Pulmonary artery endothelial cell (primary cell): ENCODE measurements at places on chromosomes 3 and 15. TPM values are rescaled to one million over a fixed set of nuclear protein-coding genes. Genes with fewer than 3 reads are reported as not detected.
A peak's percentile ranks its signal among the peaks of the same experiment; 100 is the strongest.

NCBP2 gene
- total RNA-seq = 70.6 and 85.5 TPM in 2 replicates

SERINC4 gene
- total RNA-seq = not detected in 2 replicates

TEX55 gene
- not detected in 2 replicates for total RNA-seq

PPP1R14D gene
- not detected in 2 replicates for total RNA-seq

P2RY13 gene
- not detected in 2 replicates for total RNA-seq

WNT5A gene
- total RNA-seq = 0.04 and 0.07 TPM in 2 replicates

GREM1 gene
- total RNA-seq = 0.07 TPM in 1 of 2 replicates, not detected in the other

IMPG2 gene
- total RNA-seq = 0.33 and 0.78 TPM in 2 replicates

KBTBD8 gene
- 2.7 and 5.9 TPM in 2 replicates for total RNA-seq

- DNase-seq = no peak
Measured at GRCh38 chr15:42138968-42139386, 17.5 kb downstream of the PLA2G4F start.

DNA sequence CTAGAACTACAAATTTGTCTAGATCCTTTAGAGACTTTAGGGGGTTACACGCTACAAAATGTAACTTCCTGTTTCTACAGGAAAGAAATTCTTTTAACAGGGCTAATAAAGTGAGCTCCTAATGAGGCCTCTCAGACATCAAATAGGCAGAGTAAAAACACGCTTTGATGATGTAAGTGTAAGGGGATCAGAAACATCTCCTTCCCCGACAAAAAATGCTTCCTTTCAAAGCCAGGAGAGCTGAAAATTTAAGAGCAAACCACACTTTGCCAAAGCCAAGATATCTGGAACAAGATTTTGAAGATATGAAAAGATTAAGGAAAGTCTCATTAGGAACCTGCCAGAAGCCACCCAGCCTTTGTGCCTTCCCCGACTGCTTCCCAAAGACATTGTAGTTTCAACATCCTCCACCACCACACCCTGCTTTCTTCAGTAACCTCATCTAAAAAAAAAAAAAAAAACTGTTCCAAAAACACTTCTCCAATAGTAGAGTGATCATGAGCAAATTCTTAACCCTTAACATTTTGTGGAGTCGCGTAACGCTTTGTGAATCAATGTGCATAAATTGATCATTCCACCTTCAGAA lies 505.0 kb upstream of the THBS1 start:
- no peak for DNase-seq

DNA sequence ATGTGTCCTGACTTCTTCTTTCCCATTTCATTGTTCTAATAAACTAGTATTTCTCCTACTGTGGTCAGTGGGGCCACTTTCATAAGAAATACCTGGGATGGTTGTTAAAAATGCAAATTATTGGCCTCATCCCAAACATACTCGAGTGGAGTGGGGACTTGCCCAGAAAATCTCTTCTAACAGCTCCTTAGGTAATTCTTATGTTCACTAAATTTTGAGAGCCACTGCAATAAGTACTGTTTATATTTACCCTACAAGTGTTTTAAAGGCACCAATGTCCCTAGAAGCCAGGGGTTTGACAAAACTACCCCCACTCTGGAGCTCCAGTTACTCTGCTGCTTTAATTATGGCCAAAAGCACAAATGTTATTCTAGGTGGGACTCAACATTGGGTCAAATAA lies 70.0 kb upstream of the ACP3 start:
- DNase-seq = no peak

GRCh38 chr3:71510510-71510909 lies 73.0 kb downstream of the FOXP1 start:
- no peak for DNase-seq

DNA sequence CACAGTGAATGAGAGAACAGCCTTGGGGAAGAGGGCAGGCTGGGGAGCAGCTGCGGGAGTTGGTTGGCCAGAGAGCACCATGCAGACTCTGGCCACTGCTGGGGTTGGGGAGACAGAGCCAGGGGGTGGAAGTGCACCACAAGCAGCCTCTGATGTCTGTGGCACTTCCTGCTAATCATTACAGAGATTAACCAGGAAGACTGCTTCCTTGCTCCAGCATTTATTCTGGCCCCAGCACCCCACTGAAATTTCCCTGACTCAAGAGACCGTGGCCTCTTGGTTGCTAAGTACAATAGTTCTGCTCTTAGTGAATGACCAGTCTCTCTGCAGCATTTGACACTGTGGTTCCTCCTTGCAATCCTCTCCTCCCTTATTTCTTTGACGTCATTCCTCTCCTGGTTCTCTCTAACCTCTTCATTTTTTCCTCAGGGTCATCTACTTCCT lies 266.2 kb upstream of the ROPN1 start:
- DNase-seq = no peak

DNA sequence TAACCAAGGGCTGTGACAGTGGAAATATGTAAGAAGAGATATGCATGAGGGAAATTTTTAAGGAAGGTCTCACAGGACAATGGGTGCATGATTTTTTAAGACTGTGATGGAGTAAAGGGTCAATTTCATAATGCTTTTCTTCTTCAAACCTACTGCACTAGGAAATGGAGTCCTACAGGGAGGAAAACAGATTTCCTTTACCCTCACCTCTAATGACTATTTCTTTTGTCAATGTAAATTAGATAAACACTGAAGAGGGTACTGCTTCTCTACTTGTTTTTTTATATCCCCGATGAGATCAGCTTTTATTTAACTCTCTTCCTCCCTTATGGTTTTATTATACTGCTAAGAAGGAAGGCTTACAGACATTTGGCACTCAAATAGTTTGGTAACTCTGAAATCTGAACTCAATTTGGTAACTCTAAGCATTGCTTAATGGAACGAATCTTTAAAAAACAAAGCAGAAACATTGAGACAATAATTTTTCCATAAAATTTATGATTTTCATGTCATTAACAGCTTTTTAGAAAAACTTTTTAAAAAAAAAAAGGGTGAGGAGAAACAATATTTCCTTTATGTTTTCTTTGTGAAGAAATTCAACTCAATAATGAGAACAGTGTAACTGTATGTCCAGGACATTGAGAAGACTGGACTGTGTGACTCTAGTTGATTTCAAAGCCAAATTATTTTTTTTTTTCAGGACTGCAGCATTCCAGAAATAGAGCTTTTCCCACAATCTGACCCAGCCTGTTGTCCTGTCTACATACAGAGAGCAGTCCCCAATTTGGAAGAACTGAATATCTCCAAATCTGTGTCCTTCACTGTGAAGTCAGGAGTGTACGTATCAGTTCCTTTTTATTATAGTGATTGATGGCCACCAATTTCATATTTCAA lies 64.4 kb downstream of the CRYBG3 start:
- DNase-seq = no peak

- DNase-seq = no peak
Measured at GRCh38 chr3:183515968-183516851, 39.3 kb downstream of the KLHL6 start.

GRCh38 chr3:172259726-172260248 lies 188.5 kb downstream of the GHSR start:
- no peak for DNase-seq

GRCh38 chr3:110479731-110480130 lies 591.9 kb upstream of the NECTIN3 start:
- no peak for DNase-seq

DNA sequence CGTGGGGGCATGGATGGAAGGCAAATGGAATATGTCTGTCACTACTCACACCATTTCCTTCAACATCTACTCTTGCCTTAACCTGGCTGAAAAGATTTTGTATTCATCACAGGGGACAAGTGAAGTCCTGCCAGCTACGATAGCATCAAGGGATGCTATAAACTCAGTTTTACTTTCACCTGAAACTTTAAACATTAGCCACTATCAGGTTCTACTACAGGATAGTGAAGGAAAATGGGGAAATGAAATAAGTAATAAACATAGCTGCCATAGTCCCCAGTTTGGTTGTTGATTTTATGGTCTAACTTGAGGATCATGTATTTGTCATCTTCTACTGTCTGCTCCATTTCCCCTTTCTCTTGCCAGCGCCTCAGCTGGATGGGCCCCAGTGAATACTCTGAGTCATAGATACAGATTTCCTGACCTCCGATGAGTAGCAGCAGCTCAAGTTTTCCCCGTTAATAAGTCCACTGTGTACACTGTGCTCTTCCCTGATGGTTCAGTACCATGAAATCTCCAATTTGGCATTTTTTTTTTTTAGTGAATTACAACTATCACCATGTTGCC lies 338.2 kb upstream of the SLCO3A1 start:
- DNase-seq = no peak

DNA sequence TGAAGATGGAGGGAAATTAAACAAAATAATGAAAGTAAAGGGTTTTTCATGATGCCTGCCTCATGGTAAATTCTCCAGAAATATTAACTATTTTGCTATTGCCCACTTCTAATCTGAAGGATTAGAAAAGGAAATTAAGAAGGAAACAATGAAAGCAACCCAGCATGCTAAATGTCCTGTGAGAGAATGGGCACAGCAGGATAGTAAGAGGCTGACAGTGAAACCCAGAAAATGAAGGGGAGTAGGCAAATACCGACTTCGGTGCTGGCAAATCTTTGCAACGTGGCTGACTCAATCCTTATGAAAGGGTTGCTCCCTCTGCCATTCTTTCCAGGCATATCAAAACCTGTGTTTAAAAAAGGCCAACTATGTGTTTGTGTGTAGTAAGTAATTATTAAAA lies 147.5 kb upstream of the SYNPR start:
- no peak for DNase-seq

DNA sequence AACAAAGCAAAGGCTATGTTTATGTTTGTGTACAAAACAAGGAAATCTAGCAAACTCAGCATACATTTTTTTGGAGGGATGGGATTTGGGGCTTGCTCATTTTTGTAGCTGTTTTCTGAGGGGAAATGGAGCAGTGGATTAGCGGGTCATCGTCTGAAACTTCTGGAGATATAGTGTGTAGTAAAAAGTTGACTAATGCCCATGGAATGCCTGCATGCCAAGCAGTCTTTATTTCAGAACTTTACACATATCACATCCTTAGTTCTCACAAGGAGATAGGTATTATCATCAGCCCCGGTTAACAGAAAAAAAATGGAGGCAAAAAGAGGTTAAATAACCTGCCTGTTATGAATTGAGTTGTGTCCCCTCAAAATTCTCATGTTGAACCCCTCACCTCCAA lies 47.1 kb downstream of the ATP13A4 start:
- no peak for DNase-seq

DNA sequence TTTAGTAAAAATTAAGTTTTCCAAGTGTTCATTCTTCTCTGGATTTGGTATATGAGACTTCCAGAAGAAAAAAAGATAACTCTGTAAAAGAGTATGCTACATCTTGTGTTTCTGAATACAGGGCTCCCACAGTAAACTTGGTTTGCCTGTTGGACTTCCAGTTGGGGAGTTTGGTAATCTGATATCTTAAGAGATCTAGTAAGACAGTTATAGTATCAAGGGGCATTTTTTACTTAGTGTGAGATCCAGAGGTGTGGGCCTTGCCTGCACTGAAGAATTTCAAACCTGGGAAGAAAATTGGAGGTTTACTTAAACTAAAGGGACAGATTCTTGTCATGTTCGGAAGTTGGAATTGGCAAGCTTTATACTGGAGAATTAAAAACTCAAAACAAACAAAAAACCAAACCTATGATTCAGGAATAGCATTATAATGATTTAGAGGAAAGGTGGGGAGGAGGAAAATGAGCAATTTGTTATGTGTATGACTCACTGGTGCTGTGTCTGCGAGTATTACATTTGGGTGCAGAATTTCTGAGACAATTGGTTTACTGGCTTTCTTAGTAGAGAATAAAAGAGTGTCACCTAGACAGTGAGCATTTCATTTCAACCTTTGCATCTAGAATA lies 58.9 kb upstream of the ULK4 start:
- peak; percentile 55 for DNase-seq

DNA sequence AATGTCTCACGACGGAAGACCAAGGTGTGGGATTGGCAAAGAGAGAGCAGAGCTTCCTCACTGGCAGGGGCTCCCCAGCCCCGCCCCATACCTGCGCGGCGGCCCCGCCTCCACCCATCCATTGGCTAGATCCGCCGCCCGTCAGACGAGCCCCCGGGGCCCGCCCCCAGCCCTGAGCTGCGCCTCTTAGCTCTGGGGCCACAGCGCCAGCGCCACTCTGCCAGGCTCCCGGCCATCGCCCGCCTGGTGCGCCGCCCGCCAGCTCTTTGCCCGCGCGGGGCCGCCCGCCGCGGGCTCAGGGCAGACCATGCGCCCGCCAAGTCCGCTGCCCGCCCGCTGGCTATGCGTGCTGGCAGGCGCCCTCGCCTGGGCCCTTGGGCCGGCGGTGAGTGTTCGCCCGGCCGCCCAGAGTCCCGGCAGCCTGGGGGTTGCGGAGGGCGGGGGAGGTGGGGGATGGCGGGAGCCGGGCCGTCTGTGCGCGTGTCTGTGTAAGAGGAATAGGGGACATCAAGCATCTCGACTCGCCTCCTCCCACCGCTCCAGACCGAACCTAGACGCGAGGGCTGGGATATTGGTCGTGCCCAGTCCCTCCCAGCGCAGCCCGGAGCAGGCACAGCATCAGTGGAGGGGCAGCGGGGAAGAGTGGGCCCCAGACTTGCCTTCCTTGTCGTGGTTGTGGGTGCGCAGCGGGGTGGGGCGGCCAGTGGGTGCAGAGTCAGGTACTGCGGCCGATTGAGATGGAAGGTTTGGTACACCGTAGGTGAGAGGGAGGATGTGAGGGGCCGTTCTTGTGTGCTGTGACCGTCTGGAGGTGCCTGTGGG lies at the start of gene VIPR1:
TSS of gene VIPR1 (plus strand) at position 215 of the 822 bp plus-strand sequence. CDS start at position 308, 93 bp downstream.
- no peak for DNase-seq

GRCh38 chr3:115513416-115513800 lies 109.9 kb upstream of the GAP43 start:
- no peak for DNase-seq

DNA sequence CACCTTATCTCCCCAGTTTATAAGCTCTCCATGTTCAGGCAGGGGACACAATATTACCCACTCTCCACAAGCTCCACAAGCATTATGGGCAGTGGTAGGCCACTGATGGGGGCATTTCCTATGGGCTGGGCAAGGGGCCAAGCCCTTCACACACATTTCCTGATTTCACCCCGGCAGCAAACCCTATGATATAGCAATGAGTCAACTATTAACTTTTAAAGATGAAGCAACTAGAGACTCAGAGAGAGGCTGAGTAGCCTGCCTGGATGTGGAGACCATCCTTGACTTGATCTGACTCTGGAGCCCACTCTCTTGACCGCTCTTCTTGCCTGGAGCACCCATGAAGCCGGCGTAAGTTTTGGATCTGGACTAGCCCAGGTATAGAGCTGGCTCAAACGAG lies 27.4 kb downstream of the FOXL2NB start:
- no peak for DNase-seq

DNA sequence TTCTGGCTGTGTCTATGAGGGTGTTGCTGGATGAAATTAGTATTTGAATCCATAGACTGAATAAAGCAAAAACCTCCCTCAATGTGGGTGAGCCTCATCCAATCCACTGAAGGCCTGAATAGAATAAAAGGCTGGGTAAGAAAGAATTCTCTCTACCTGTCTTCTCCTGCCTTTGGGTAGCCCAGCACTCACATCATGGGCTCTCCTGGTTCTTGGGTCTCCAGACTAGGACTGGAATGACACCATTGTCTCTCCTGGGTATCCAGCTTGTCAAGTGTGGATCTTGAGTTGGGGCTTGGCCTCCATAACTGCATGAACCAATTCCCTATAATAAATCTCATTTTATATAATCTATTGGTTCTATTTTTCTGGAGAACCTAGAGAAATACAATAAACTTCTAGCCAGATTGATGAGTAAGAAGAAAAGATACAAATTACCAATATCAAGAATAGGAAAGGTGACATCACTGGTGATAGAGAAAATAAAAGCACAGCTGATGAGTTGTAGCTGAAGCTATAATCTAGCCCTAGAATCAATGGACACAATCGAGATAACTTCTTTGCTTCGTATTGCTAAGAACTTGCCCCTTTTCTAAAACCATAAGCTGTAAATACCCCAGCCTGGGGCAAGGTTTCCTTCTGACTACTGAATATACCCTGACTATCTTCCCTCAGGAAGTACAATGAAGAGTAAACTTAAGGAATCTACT lies 106.4 kb downstream of the ANO10 start:
- no peak for DNase-seq
